ENCODE measurements at places on chromosomes 5 and 9. TPM values are rescaled to one million over a fixed set of nuclear protein-coding genes. Genes with fewer than 3 reads are reported as not detected.

The SPATA31D4 gene
- not detected for total RNA-seq

The ZDHHC11 gene
- total RNA-seq = 1.0 TPM

The UBE2QL1 gene
- total RNA-seq = 0.52 TPM

The FCN2 gene
- 1.0 TPM for total RNA-seq

The NR2F1 gene
- total RNA-seq = 4.2 TPM

The MYORG gene
- total RNA-seq = 4.2 TPM

The PCDHGA2 gene
- 1.6 TPM for total RNA-seq

The TRIP13 gene
- total RNA-seq = 5.7 TPM

The SHISAL2B gene
- not detected for total RNA-seq

The CMYA5 gene
- 93.9 TPM for total RNA-seq

The GNA14 gene
- total RNA-seq = 3.7 TPM

The PPP1R2B gene
- not detected for total RNA-seq

The ECSCR gene
- 17.2 TPM for total RNA-seq

The HRH2 gene
- total RNA-seq = 1.0 TPM

The DRD1 gene
- total RNA-seq = not detected

The COL23A1 gene
- 0.52 TPM for total RNA-seq

The FOXD4L3 gene
- total RNA-seq = not detected

The SCAMP1 gene
- 45.4 TPM for total RNA-seq

The CDH9 gene
- not detected for total RNA-seq

The FAM221B gene
- total RNA-seq = not detected

The IL13 gene
- not detected for total RNA-seq

The FIBCD1 gene
- total RNA-seq = not detected

The HSPA4 gene
- total RNA-seq = 59.0 TPM

The MCTP1 gene
- total RNA-seq = 20.4 TPM

The SOX30 gene
- total RNA-seq = not detected

The CAVIN4 gene
- total RNA-seq = 172 TPM

The NDST1 gene
- total RNA-seq = 19.3 TPM

The MSX2 gene
- total RNA-seq = not detected

The TRIM41 gene
- total RNA-seq = 15.1 TPM

The SHLD3 gene
- 3.1 TPM for total RNA-seq
